ENCODE measurements at places on chromosomes 13 and 19.

- DNase-seq = no peak
Measured at GRCh38 chr19:19271828-19272599, 1.1 kb downstream of the TM6SF2 start.

GRCh38 chr19:39112338-39112890 is 13.2 kb upstream of the PAK4 start:
- no peak for DNase-seq

DNA sequence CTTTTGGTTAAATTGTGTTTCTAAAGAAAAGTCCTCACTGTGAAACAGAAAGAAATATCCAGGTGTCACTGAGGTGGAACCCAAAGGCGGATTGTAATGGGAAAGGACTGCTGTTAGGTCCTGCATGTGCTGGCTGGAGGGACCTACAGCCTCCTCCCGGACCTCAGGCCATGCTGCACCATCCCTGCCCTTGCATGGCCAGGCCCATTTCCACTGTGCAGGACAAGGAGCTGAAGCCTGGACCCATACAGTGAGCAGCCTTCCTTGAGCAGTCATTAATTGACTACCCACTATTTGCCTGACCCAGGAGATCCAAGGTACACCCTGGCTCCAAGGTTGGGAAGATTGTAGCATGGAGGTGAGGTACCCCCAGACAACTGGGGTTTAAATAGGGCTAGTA is 17.6 kb downstream of the VSTM2B start:
- DNase-seq = no peak

DNA sequence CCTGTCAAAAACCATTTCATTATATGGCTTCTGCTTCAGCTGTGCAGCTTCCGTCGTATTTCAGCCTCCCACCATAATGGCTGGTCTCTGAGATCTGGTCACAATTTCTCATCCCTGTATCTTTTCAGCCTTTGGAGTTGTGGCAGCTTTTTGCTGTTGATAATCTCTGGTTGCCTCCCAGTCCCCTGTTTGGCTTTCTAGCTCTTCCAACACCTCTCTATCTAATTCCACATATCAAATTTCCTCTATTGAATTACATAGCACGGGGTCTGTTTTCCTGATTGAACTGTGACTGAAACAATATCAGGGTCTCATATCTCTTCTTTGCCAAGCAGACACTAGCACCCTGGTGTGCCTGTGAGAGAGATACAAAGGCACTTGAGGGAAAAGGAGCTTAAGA is 222.1 kb upstream of the OBI1 start:
- no peak for DNase-seq

GRCh38 chr13:31045286-31046081 is 113.0 kb downstream of the TEX26 start:
- DNase-seq = peak; percentile 57

- peak; percentile 19 for DNase-seq
Measured at GRCh38 chr13:48126944-48127830, 32.3 kb upstream of the MED4 start.

DNA sequence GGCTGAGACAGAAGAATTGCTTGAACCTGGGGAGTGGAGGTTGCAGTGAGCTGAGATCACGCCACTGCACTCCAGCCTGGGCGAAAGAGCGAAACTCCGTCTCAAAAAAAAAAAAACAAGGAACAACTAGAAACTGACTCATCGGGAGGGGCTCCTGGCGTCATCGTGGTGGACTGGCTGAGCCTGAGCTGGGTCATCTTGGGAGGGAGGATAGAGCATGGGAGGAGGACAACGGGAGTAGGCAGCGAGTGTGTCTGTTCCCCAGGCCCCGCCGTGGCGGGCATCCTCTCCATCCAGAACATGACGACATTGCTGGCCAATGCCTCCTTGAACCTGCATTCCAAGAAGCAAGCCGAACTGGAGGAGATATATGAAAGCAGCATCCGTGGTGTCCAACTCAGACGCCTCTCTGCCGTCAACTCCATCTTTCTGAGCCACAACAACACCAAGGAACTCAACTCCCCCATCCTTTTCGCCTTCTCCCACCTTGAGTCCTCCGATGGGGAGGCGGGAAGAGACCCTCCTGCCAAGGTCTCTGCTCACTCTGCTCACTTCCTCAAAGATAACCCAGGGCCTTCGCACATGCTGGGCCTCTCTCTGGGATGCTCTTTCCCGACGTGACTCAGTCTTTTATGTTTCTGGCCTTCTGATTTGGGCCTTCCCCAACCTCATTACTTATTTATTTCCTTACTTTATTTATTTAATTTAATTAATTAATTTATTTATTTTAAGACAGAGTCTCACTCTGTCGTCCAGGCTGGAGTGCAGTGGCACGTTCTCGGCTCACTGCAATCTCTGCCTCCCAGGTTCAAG is 16.6 kb downstream of the DDX39A start:
- no peak for DNase-seq

- no peak for DNase-seq
Measured at GRCh38 chr13:80901111-80901510, 560.2 kb upstream of the SPRY2 start.

GRCh38 chr19:35879068-35879467 is 10.7 kb downstream of the APLP1 start:
- no peak for DNase-seq

DNA sequence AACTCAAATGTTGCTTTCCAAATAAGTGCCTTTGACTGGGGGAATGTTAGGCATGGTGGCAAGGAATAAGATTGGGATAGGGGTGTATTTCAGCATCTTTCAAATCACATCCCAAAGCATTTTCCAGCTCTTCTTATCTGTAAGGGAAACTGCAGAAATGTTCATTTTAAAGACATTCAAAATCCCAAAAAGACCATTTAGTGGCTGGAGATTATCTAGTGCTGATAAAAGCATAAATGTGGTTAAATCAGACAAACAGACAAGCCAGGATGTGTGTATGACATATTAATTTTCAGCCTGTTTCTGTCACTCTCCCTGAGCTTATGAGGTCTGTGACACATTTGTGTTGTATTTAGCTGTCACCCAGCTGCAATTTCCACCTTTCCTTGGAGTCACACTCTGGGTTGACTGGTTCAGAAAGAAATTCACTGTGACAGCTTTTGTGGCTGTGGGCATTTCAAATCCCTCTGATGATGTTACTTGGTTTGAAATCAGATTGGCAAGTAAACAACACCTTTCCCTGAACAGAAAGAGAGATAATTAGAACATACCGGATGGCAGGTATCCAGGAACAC is 69.7 kb upstream of the SIAH3 start:
- DNase-seq = no peak

GRCh38 chr19:13842291-13843103 is 34.4 kb upstream of the NANOS3 start:
- DNase-seq = peak; percentile 83

DNA sequence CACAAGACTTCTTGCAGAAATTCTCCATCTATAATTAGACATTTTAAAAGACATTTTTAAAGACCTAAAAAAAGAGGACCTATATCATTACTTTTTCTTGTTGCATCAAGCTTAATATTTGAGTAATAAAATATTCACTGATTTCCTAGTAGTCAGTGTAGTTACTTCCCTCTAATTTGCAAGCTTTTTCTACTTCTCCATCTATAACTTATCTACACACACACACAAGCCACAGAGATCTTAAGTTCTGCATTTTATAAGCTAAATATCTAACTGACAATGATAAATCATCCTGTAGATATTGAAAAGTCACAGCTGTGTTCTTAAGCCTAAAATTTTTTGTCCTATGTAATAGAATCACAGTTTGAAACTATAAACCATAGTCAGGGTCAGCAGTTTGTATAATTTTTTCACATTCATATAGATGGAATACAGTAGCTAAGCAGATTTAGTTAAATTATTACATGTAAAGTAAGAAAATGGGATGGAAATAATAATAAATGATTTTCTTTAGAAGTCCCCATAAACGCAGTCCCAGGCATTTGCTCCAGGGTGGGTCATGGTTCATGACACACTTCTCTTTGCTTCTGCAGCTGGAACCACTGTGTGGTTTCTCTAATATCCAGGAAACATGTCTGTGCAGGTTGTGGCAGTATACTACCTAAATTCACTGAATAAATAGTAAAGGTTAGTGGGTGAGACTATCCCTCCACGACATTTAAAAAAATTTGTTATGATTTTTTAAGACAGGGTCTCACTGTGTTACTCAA is 60.2 kb downstream of the ESD start:
- DNase-seq = no peak

DNA sequence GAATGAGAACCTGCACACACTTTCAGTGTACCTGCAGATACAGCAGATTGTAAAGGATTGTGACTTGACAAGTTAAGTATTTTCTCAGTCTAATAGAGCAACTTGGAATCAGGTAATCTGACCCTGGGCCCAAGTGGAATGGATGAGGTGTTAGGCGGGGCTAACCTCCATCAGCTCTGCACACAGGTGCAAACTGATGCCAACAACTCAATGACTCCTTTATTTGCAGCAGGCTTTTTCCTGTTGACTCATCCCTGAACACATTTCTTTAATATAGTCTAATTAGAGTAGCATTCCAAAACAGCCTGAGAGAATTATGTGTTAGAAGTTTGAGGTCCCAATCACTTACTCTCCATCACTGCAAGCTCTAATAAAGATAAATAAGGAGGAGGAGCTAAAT is 48.8 kb downstream of the TPT1 start:
- DNase-seq = no peak

DNA sequence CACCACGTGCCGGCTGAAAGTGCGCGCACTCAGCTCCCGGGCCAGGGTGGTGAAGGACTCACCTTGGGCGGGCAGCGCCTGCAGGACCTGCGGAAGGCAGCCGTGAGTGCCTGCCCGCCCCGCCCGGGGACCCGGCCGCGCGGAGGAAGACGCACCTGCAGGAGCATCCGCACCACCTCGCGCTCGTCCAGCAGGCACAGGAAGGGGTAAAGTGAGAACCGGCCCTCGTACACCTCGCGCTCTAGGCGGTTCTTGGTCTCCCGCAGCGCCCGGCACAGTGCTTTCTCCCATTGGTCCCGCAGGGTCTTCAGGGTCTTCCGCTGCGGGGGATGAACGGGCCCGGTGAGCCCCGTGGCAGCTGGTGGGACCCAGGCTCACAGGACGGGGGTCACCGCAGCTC is 10.7 kb downstream of the POLRMT start:
- DNase-seq = no peak

DNA sequence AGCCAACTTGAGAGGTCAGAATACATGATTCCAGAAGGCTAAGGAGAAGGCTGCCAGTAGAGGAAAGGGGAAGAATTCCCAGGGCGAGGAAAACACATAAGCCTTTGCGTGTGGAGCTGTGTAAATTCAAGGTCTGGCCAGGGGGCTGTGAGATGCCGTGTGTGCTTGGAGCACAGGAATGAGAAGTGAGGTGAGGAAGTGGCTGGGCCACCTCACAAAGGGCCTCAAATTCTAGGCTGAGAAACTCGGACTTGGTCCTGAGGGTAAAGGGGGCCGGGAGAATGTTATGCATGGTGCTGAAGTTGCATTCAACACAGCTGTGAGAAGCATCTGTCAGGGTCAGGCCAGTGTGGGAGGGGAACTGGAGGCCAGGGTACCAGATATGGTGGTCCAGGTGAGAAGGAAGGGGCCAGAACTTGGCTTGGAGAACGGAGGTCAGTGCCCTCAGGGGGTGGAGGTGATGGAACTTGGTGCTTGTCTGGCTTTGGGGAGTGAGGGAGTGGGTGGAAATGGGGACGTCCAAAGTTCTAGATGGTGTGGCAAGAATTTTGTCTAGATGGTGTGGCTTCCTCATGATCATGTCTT is 4.9 kb upstream of the ZNF580 start:
- DNase-seq = no peak

- no peak for DNase-seq
Measured at GRCh38 chr13:41325752-41326151, 14.7 kb downstream of the NAA16 start.

- DNase-seq = no peak
Measured at GRCh38 chr19:46520616-46521015, 24.9 kb upstream of the PNMA8B start.

All from thyroid gland (tissue), 4 donors.